ENCODE measurements at places on chromosomes 1 and 21. TPM values are rescaled to one million over a fixed set of nuclear protein-coding genes. Genes with fewer than 3 reads are reported as not detected.

Gene CD1E
- total RNA-seq = not detected

- no peak overlapping the region for H3K4me3 ChIP-seq
- H3K27me3 ChIP-seq = no peaks in the 10 kb centered on the region
- H3K4me1 ChIP-seq = no peaks in the 10 kb centered on the region
- DNase-seq = no peak
These were observed 7.9 kb downstream of the SH3BGRL3 start for GRCh38 chr1:26287811-26288210.

DNA sequence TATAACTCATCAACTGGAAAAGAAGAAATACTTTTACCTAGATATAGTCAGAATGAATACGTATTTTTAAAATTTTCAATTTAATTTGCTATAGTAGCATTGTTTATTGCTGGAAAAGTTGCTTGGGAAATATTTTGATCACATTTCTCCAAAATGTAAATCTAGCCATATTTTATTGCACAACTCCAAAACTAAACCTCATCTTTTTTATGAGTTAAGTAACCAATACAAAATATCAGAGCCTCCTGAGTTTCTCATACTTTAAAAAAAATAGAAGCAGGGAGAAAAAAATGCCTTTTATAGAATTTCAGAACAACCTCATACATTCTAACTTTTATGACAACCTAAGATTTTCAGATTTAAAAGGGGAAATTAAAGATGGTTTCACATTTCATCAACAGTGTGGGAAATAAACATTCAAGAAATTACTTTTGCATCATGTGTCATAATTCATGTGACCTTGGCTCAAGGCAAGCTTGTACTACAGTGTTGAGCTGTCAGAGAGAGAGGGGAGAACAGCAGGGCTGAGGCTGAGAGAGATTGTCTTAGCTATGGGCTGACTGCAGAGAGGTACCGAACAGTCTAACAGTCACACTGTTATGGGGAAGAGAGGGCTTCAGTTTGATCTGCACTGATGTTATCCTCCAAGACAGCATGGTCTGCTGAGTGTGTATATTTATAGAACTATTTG is 519.0 kb downstream of the LTN1 start:
- H3K4me3 ChIP-seq = no peak overlapping the region
- H3K27me3 ChIP-seq = no peaks in the 10 kb centered on the region
- H3K27ac ChIP-seq = no peak overlapping the region
- H3K4me1 ChIP-seq = peaks cover 2% of the 10 kb centered on the region

GRCh38 chr1:39216771-39217170 is 12.3 kb downstream of the MACF1 start:
- no peak overlapping the region for H3K27ac ChIP-seq
- H3K36me3 ChIP-seq = no peaks in the 10 kb centered on the region
- DNase-seq = no peak
- no peak overlapping the region for H3K4me3 ChIP-seq

GRCh38 chr1:12619792-12620487 is 1.9 kb upstream of the DHRS3 start:
- no peaks in the 10 kb centered on the region for H3K36me3 ChIP-seq
- H3K27ac ChIP-seq = peak overlapping the region; percentile 60
- H3K4me1 ChIP-seq = peaks cover 11% of the 10 kb centered on the region
- DNase-seq = peak; percentile 87

Gene NUDT17
- total RNA-seq = 5.1 TPM

DNA sequence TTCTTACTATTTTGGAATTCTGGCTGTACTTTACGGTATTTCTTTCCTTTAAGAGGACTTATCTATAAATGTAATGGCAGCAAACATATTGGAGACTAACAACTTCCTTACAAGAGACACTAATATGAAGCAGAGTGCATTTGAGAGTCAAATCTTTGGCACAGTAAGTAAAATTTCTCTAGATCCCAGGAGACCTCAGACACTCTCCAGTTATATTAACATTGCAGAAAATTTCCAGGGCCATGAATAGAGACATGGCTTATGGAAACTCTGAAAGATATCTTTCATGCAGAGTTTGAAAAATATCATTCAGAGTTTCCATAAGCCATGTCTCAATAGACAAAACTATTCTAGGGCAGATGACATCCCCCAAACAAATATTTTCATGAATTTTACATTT is 51.2 kb downstream of the IL23R start:
- H3K27me3 ChIP-seq = no peaks in the 10 kb centered on the region
- H3K4me3 ChIP-seq = no peak overlapping the region
- no peak overlapping the region for H3K27ac ChIP-seq
- H3K36me3 ChIP-seq = no peaks in the 10 kb centered on the region
- no peak for DNase-seq

DNA sequence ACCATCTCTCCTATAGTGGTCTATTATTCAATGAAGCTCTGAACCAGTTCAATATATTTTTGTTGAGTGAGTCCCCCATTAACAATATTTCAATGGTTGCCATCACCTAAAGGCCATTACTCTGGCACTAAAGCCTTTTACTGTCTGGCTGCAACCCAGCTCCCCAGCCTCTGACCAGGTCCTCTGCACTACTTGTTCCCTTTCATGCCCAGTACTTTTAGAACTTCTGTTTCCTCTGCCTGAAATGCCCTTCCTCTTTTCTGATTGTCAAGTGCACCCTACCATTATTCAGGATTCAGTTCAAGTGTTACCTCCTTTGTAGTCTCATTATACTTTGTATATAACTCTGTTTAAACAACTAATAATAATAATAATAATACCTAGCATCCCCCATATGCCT is 30.4 kb upstream of the ZFYVE9 start:
- no peaks in the 10 kb centered on the region for H3K4me1 ChIP-seq
- H3K4me3 ChIP-seq = no peak overlapping the region
- DNase-seq = no peak
- H3K27me3 ChIP-seq = no peaks in the 10 kb centered on the region
- no peaks in the 10 kb centered on the region for H3K36me3 ChIP-seq

Gene CFHR5
- not detected for total RNA-seq

DNA sequence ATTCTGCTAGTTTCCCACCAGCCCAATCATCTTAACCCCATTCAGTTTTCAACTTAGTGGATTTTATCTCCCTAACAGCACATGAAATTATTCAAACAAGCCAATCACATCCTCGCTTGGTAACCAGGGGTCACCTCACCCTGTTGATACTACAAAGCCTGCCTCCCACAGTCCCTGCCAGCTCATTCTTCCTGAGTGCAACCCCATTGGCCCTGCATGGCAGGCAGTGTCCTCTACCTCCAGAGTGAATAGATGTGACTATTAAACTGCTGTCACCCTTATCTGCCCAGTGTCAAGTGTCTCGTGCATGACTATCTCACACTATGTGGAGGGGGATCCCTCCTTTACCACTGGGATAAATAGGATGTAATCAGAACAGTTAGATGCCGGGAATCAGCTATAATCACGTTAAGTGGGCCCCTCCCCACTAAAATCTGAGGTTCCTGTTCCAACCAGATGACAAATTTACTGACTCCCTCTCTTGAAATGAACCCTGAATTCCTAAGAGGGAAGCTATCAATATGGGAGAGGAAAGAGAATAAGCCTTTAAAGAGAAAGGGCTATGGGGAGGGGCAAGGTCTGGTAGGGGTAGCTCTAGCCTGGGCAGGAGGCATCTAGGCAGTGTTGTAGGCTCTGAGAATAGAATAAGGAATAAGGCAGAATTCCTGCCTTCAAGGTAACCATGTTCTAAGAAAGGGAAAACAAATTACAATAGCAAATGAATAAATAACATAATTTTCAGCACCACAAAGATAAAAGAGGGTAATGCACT is 155.9 kb downstream of the SLC30A10 start:
- DNase-seq = no peak
- no peaks in the 10 kb centered on the region for H3K27me3 ChIP-seq
- H3K4me3 ChIP-seq = no peak overlapping the region

GRCh38 chr1:223129229-223129901 is 13.7 kb downstream of the TLR5 start:
- H3K4me3 ChIP-seq = peak overlapping the region; percentile 14
- DNase-seq = peak; percentile 52
- H3K27me3 ChIP-seq = no peaks in the 10 kb centered on the region
- H3K4me1 ChIP-seq = peaks cover 7% of the 10 kb centered on the region
- H3K36me3 ChIP-seq = no peaks in the 10 kb centered on the region

Gene SNIP1
- 20.2 TPM for total RNA-seq

GRCh38 chr1:240242601-240243144 is 151.0 kb downstream of the FMN2 start:
- H3K27me3 ChIP-seq = no peaks in the 10 kb centered on the region
- no peak overlapping the region for H3K4me3 ChIP-seq

Gene TMEM269
- total RNA-seq = 0.12 TPM

Gene AIM2
- total RNA-seq = 0.20 TPM

Gene DMBX1
- total RNA-seq = not detected

Gene TNNI3K
- total RNA-seq = 2.6 TPM

GRCh38 chr1:215556996-215557395 is 10.1 kb upstream of the KCTD3 start:
- DNase-seq = no peak
- H3K27me3 ChIP-seq = no peaks in the 10 kb centered on the region
- H3K36me3 ChIP-seq = no peaks in the 10 kb centered on the region
- no peaks in the 10 kb centered on the region for H3K4me1 ChIP-seq
- H3K27ac ChIP-seq = no peak overlapping the region
- H3K4me3 ChIP-seq = no peak overlapping the region

Gene NGF
- 15.7 TPM for total RNA-seq

DNA sequence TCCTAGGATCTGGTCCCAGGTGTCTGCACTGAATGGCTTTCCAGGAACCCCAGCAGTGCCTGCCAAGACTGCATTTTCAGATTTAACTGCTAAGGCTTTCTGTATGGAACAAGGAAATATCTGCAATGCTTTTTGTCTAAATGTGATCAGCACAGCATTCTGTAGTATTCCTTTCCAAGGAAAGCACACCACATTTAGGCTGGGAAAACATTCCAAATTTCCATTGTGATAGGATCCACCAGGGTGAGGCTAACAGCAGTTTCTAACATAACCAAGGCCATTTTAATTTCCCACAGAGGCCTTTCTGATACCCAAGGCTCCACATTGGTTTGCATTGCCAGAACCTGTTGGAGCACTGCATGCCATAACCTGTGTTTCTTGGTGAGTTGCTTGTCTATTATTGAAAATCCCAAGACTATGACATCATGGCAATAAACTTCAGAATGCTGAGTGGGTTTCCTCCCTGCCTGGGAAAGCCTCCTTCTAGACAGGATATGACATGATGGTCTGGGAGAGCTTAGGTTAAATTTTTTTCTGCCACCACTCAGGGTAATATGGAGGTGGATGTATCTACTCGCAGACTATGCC is 23.3 kb upstream of the PTGFRN start:
- no peaks in the 10 kb centered on the region for H3K36me3 ChIP-seq
- H3K27me3 ChIP-seq = no peaks in the 10 kb centered on the region
- no peaks in the 10 kb centered on the region for H3K4me1 ChIP-seq

Gene AGT
- total RNA-seq = 4.8 TPM

DNA sequence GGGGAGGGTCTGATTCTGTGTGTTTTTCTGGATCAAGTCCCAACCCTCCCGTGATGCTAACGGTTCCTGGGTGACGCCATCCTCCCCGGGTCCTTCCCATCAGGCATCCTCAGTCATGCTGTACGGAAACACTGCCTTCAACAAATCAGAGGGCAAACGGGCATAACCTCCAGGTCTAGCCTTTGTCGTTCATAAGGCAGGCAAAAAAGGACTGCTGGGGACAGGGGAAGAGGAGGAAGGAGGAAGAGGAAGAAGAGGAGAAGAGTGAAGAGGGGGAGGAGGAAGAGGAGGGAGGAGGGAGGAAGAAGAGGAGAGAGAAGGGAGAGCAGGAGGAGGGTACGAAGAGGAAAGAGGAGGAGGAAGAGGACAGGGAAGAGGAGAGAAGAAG is 84.4 kb downstream of the ITPKB start:
- no peak for DNase-seq
- peaks cover 8% of the 10 kb centered on the region for H3K4me1 ChIP-seq
- no peaks in the 10 kb centered on the region for H3K27me3 ChIP-seq
- peak overlapping the region; percentile 28 for H3K27ac ChIP-seq

DNA sequence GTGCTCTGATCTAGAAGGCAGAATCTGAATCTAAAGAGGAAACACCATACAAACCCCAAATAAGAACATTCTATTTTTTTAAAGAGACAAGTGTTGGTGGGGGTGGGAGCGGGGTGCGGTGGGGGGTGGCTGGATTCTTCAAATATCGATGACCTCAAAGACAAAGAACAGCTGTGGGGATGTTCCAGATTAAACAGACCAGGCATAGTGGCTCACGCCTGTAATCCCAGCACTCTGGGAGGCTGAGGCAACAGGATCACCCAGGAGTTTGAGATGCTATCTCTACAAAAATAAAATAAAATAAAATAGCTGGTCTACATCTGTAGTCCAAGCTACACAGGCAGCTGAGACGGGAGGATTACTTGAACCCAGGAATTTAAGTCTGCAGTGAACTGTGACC is 5.0 kb downstream of the ATP1A4 start:
- no peak overlapping the region for H3K27ac ChIP-seq
- no peaks in the 10 kb centered on the region for H3K27me3 ChIP-seq
- no peak overlapping the region for H3K4me3 ChIP-seq
- H3K4me1 ChIP-seq = no peaks in the 10 kb centered on the region
- no peak for DNase-seq

DNA sequence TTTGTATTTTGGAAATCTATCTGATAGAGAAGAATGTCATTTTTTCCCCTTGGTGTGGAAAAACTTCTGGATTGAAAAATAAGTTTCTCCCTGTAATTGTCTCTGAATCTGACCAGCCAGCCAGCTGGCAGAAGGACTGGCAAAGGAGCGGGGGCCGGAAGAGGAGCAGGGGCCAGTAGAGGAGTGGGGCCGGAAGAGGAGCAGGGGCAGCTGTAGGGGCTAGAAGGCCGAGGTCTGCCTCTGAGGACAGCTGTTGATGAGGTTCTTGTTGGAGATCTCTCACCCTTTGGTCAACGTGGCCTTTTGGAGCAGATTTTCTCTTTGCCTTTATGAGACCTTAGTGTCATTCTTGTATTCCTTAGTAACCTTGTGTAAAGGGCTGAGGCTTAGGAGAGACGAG is 121.8 kb downstream of the GALNT2 start:
- H3K4me1 ChIP-seq = peaks cover 2% of the 10 kb centered on the region
- DNase-seq = no peak
- no peak overlapping the region for H3K27ac ChIP-seq
- H3K27me3 ChIP-seq = no peaks in the 10 kb centered on the region
- H3K4me3 ChIP-seq = no peak overlapping the region

GRCh38 chr1:186112280-186112679 is 262.8 kb downstream of the TPR start:
- H3K27me3 ChIP-seq = no peaks in the 10 kb centered on the region
- H3K4me3 ChIP-seq = no peak overlapping the region
- no peak overlapping the region for H3K27ac ChIP-seq
